ENCODE measurements at places on chromosomes 2 and 18. TPM values are rescaled to one million over a fixed set of nuclear protein-coding genes. Genes with fewer than 3 reads are reported as not detected.

DNA sequence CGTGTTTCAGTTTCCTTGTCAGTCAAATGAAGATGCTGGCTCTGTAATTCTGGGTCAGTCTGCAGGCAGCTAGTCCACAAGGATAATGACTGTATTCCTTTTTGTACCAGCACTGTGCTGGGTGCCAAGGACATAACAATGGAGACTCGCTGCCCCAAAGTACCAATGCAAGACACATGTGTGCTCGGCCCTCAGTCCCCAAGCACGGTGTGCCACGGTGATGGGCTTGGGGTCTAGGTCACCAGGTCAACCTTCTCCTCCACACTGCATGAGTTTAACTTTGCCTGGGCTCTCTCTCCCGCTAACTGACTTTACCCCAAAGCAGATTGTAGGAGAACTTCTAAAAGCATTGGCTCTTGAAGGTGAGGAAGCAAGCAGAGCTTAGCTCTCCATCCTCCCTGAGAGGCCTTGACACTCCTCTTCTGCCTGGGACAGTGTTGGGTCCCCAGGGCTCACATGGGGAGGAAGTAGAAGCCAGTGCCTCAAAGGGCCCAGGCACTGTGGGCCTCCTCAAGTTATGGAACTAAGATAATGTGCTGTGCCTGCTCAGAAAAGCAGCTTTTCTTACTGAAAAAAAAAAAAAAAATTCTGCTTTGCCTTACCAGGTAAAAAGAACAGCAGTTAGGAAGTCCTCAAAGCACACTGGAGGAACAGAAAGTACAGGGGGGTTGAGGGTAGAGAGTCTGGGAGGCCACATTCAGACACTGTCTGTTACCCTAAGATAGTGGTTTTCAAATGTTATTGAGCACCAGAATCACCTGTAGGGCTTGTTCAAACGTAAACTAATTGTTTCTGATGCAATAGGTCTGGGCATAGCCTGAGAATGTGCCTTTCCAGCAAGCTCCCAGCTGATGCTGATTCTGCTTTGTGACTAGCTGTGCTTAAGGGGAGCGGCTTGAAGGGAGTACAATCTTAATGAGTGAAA lies 276.4 kb upstream of the CXCR4 start:
- DNase-seq: no peak

- no peak for DNase-seq
Observed at GRCh38 chr18:12990641-12990966, 558 bp upstream of the CEP192 start.

Gene RIT2
- total RNA-seq: not detected

Gene FAM228A
- total RNA-seq: 0.15 TPM

- no peak for DNase-seq
Observed at GRCh38 chr2:112803691-112804521, 19.6 kb upstream of the IL1A start.

DNA sequence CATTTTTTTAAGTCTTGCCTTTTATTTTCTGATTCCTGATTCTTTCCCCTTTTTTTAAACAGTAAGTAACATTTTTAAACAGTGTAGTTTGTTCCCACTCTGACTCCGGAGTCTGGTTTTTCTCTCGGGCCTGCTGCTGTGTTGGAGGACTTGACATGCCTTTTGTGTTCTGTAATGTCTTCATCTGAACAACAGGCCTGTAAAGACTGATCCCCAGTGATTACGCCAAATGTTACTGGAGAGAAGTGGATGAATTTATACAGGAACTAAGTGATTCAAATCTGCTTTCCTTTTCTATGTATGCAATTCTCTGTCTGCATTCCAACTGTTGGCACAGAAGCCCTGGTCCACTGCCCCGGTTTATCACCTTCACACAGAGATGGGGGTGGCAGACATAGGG lies 54.3 kb upstream of the RMDN2 start:
- no peak for DNase-seq

Gene SNORC
- total RNA-seq: 1.3 TPM

- DNase-seq: peak; percentile 41
Observed at GRCh38 chr2:69742322-69742952, 503 bp downstream of the ANXA4 start.

- DNase-seq: no peak
Observed at GRCh38 chr2:98663511-98664090, 55.2 kb downstream of the UNC50 start.

Data from left ventricle myocardium superior (tissue), 1 donor.